Stimulated activated CD8-positive, alpha-beta memory T cell treated with anti-CD3 and anti-CD28 coated beads, Interleukin-15, amount 100 ng/mL, for 24 hours (primary cell): ENCODE measurements at places on chromosomes 1 and 21.

DNA sequence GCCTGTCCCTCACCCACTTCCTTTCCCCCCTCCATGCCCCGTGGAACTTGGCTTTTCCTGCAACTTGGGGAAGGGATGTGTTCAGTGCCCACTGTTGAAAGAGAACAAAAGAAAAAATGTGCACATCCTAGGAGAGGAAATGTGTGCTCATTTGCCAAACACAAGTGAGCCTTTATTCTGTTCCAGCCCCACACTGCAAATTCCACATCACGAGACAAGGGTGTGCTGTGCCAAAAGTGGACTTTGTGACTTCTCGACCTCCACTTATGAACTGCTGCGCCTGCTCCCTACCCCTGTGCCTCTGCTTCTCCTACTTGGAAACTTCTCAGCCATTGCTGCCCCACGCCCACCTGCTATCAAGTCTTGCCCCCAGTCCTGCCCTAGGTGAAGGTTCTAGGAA, 97.0 kb upstream of the GRIK3 start:
- DNase-seq, result no peak

- DNase-seq, result no peak
Observed at GRCh38 chr1:172278478-172278877, 142.0 kb upstream of the C1orf105 start.

DNA sequence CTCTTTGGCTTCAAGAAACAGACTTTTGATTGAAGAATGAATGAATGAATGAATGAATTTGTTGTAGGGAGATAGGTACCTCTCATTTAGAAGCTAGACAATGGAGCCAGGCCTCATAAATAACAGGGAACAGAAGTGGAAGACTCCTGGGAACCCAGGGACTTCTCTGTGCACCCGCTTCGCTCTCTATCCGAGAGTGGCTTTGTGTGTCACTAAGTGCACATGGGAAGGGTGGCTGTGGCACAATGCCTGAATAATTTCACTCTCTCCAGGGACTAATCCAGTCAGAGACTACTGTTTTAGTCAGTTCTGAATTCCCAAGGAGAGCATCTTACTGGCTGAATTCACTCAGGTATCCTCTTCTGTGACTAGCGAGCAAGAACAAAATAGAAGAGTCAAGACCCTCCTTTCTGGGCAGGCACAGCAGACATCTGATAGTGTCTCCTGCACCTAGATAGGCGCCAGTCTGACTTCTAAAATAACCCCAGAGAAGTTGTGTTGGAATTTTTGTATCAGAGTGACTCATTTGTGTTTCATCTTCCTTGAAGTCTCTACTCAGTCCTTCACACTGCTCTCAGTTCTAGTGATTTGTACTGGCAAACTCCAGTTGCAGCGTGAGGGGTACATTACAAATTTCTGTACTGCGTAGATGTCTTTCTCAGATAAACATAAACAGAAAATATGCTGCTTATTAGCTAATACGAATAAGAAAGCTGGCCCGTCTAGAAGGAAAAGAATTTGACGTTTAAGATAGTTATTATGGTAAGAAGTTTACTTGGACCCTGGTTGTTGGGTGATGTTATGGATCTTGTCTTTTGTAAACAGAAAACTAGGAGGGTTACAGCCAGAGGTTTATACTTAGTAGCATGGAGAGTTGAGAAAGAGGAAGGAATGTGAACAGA, 34.0 kb downstream of the BACH1 start:
- DNase-seq, result no peak

GRCh38 chr1:61570191-61570590, 154.8 kb downstream of the TM2D1 start:
- no peak for DNase-seq

DNA sequence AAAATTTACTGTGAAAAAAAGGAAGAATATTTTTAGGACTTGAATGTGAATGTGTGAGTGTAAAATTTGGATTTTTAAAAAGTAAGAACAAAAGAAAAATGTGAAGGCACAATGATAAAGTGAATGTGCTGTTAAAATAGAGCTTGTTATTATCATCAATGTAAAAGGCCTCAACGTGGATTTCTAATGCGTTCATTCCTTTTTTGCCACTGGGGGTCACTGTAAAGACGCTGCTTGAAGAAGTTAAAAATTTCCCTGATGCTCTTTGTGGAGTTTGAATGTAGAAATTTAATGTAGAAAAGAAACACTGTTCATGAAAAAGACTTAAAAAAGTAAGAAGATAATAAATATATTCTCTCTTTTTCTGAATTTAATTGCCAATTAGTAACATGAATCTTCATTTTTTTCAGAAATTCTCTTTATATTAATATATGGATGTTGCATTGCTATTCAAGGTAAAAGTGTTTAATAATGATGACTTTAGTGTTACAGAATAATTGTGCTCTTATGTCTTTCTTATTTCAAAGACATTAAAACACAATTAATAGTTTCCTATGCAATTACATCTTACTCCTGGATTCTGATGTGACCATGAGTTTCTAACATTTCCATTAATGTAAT, 161.5 kb downstream of the DNM3 start:
- no peak for DNase-seq

GRCh38 chr1:17375651-17376050, 3.7 kb downstream of the PADI6 start:
- no peak for DNase-seq

- no peak for DNase-seq
Observed at GRCh38 chr1:117658676-117659075, 52.8 kb downstream of the TENT5C start.

DNA sequence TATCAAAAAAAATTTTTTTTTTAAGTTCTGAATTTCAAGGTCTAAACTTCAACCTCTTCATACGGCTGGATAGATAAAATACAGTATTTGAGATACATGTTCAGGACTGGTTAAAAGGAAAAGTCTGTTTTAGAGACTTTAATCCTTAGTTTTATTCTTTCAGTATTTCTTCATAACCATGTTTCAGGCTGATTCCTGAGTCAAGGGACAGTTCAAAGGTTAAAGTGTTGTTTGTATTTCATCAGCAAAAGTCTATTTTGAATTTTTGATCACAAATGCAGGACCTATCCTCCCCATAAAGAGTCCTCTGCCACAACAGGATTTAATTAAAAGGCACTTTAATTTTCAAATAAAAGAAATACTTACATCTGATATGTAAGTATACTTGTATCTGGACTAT, 53.5 kb downstream of the SELENOF start:
- no peak for DNase-seq

- no peak for DNase-seq
Observed at GRCh38 chr1:34101151-34101550, 63.9 kb downstream of the CSMD2 start.
